ENCODE measurements at places on chromosomes 7 and 10.

DNA sequence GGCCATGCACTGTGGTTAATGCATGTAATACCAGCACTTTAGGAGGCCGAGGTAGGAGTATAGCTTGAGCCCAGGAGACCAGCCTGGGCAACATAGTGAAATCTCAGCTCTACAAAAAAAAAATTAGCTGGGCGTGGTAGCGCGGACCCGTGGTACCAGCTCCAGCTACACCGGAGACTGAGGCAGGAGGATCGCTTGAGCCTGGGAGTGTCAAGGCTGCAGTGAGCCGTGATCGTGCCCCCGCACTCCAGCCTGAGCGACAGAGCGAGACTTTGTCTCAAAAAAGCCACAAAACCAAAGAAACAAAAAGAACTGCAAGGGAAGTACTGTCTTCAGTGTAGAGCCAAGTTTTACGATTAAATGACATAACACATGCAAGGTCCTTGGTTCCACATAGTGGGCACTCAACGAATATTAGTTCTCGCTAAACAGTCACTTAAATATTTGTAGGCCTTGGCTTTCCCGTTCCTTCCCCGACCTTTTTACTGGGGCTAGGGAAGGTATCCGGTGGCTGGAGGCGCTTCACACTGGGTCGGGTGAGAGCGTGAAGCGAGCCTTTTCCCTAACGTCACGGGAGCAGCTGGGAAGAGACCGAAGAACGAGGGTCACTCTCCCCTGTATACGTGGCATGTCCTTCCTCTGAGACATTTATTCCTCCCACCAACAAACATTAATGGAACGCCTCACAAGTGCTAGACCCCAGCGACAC, 993 bp upstream of the SND1 start:
- no peak for DNase-seq

GRCh38 chr7:31981874-31982390, 88.3 kb downstream of the PDE1C start:
- DNase-seq = no peak

GRCh38 chr7:106057962-106058927, 53.9 kb downstream of the SYPL1 start:
- peak; percentile 93 for DNase-seq

GRCh38 chr7:7210475-7211237, 28.3 kb downstream of the C1GALT1 start:
- no peak for DNase-seq

GRCh38 chr10:53075469-53075868, 302.9 kb upstream of the MBL2 start:
- no peak for DNase-seq

- no peak for DNase-seq
Measured at GRCh38 chr10:52454491-52454890, 140.4 kb downstream of the DKK1 start.

GRCh38 chr7:105086850-105087249, 72.8 kb downstream of the KMT2E start:
- DNase-seq = no peak

DNA sequence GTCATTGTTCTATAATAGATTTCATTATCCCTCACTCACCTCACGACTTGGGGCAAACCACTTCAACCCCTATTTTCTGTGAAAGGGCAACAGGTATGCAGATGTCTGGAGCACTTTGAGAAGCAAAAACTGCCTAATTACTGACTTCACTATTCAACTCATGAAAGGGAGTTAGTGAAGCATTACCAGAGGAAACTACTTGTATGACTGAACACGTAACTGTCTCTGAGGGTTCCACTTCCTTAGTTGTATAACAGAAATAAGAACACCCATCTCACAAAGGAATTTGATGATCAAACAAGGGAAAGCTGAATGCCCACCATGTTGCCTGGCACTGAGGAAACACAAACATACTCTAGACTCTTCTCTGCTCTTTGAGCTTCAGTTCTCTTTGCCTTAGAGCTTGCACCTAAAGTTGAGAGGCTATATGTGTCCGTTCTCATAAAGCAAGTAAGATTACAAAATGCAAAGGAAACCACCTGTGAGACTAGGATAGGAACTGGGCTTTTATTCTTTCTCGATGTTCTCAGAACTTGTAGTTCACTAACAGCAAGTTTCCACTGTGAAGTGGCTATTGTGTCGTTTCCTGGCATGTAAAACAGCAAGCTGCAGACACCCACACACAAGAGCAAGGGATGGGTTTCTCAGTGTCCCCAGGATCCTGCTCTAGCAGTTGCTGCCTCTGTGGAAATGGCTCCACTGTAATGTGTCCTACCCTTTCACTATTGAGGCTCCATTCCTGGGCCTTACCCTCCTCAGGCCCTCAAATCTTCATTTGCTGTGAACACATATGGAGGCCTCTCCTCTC, 2.6 kb downstream of the TMEM243 start:
- no peak for DNase-seq

DNA sequence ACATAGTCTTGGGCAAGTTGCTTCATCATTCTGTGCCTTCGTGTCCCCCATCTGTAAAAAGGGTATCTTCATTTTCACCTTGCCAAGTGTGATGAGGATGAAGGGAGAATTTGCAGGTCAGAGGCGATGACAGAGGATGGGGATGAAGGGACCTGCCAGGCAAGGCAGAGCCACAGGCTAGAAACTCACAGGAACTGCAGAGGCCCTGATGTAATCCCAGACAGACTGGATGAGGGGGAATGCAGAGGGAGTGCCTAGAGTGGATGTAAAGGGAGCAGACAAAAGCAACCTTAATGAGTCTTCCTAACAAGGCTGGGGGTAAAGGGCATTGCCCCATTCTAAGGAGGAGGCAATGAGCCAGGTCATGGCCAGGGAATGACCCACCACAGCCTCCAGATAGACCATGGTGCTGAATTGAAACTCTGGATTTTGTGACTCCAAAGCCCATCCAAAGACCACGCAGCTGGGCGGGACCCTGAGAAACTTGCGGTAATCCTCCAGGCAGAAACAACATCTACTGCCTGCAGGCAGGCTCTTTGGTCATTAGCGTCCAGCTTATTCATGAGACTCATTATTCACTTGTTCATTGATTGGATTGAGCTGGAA, 1.9 kb downstream of the ANTXRL start:
- no peak for DNase-seq

GRCh38 chr7:84999450-84999849, 187.4 kb downstream of the SEMA3D start:
- no peak for DNase-seq

DNA sequence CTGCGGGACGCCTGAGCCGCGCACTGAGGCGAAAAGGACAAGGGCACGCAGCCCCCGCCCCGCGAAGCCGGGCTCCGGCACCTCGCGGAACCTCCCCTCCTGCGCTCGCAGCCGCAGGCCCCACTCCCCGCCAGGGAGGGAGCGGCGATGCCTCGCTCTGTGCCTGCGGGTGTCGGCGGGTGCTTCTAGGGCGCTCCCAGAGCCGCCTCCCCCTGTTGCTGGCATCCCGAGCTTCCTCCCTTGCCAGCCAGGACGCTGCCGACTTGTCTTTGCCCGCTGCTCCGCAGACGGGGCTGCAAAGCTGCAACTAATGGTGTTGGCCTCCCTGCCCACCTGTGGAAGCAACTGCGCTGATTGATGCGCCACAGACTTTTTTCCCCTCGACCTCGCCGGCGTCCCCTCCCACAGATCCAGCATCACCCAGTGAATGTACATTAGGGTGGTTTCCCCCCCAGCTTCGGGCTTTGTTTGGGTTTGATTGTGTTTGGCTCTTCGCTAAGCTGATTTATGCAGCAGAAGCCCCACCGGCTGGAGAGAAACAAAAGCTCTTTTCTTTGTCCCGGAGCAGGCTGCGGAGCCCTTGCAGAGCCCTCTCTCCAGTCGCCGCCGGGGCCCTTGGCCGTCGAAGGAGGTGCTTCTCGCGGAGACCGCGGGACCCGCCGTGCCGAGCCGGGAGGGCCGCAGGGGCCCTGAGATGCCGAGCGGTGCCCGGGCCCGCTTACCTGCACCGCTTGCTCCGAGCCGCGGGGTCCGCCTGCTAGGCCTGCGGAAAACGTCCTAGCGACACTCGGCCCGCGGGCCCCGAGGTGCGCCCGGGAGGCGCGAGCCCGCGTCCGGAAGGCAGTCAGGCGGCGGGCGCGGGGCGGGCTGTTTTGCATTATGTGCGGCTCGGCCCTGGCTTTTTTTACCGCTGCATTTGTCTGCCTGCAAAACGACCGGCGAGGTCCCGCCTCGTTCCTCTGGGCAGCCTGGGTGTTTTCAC, 519 bp downstream of the ITGB8 start:
- peak; percentile 84 for DNase-seq

GRCh38 chr7:50697748-50698147, 84.9 kb downstream of the GRB10 start:
- no peak for DNase-seq

DNA sequence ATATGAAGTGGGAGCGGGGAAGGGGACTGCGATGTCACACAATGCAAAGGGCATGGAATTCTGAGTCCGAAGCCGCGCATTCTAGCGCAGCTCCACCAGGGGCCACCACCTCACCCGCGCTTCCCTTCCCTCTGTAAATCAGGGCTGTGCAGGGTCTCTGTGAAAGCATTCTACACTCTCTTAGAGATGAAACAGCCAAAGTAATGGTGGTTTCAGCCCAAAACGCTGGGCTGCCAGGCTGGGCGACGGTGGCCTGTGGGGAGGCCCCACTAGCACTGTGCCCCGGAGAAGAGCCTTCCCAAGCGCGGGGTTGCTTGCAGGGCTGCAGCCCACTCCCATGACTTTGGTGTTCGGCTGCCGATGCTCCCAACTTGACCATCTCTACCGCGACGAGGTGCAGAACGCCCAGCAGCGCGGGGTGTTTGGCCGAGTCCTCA, 11.4 kb downstream of the ATG9B start:
- DNase-seq = no peak

DNA sequence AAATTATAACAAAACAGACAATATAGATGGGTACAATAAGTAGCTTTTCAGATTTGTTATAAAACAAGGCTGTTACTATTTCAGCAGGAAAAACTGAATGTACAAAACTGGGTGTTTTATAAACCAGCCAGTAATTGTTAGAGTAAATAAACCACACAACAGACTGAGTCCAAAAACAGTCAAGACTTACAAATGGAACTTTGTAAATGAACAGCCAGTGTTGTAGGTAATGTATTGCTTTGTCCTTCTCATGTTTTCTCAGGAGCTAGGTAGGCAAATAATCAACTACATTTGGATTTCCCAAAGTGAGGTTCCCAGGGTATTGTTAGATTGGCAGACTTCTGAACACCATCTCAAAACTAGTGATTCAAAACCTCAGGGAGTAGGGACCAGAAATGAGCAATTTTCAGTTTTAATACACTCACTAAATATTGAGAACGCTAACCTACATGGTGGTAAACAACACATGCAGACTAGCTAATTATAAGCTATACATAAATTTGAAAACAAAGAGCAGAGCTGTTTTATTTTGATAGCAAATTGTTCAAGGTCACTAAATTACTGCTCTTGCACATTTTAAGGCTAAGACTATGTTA, 36.2 kb downstream of the HERPUD2 start:
- no peak for DNase-seq

- DNase-seq = no peak
Measured at GRCh38 chr7:136938476-136938875, 70.0 kb downstream of the CHRM2 start.

GRCh38 chr7:20329389-20330238, 1.1 kb upstream of the ITGB8 start:
- peak; percentile 71 for DNase-seq

GRCh38 chr10:45441239-45442190, 67.5 kb downstream of the ALOX5 start:
- DNase-seq = no peak

DNA sequence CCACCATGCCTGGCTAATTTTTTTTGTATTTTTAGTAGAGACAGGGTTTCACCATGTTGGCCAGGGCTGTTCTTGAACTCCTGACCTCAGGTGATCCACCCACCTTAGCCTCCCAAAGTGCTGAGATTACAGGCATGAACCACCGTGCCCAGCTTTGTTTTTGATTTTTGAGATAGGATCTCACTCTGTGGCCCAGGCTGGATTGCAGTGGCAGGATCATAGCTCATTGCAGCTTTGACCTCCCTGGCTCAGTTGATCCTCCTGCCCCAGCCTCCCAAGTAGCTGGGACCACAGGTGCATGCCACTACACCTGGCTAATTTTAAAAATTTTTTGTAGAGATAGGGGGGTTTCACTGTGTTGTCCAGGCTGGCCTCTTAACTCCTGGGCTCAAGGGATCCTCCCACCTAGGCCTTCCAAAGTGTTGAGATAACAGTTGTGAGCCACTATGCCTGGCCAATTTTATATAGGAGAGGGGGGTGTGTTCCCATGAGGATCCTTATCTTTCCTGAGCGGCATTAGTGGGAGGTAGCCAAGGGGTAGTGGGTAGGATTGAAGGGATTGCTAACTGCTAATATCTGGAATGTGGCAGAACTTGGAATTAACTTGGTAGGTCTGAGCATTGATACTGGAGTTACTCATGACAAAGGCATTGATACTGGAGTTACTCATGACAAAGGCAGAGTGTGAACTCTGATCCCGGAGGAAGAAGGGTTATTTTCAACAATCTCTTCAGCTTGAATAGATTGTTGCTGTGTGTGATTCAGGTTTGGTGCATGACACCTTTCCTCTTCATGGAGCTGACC, 1.0 kb upstream of the NOLC1 start:
- no peak for DNase-seq

- no peak for DNase-seq
Measured at GRCh38 chr7:38927751-38928150, 18.8 kb upstream of the VPS41 start.

DNA sequence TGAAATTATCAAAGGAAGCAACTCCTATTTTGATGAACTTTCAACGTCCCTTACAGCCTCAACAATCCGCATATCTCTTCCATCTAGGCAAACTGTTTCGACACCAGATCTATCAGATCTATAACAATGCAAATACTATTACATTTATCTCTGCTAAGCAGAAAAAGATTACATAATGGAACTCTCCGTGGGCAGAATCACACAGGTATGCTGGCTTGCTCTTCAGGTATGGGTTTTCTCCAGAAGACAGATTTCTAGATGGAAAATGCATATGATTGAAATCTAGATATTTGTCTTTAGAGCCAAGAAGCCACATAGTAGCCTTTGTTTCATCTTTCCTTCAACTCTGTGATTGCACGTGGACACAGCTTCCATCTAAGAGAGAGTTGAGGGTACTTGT, 38.6 kb downstream of the ADAM12 start:
- no peak for DNase-seq

GRCh38 chr10:109765838-109766237, 157.5 kb downstream of the XPNPEP1 start:
- DNase-seq = no peak

DNA sequence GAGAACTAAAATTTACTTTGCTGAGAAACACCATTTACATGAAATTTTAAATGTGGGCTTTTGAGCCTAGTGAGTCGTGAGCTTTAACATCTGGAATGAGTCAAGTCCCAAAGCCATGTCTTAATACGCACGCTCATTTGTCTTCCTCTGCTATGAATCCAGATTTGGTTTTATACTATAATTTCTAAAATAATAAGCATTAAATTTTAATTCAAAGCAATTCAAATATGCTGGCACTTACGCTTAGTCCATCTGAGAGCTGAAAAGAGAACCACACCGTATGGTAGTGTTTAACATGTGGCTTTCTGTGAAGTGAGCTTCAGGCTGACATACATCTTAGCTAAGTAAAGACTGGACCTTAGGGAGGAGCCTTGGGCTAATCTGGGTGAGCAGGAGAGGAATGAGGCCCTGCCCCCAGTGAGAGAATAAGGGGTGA, 52.2 kb downstream of the CUBN start:
- no peak for DNase-seq
